ENCODE measurements at places on chromosomes 12 and 14. TPM values are rescaled to one million over a fixed set of nuclear protein-coding genes. Genes with fewer than 3 reads are reported as not detected.

DNA sequence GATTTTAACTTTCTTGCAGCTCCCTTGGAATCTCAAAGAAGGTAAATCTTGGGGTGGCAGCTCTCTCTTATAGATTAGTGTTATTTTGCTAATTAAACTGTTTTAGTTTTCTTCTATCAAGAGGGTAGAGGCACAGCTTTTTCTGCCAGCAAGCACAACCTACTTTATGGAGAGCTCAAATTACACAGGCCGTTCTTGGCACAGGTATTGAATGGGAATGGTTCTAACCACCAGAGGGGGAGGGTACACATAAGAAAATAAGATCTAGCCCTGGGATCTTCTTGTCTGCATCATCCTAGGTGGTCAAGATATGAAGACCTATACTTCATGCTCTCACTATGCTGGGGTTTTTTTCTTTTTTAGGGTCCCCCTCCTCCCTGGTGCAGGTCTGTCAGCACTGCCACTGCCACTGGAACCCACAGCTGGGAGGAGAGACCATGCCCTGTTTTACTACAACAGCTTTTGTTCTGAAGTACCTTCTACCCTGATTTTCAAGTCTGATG, 48.6 kb upstream of the STAC3 start:
- DNase-seq = no peak

The OVCH1 gene
- 0.46 TPM for total RNA-seq

- no peak for DNase-seq
Measured at GRCh38 chr14:34184126-34184525, 233.3 kb upstream of the EGLN3 start.

- no peak for DNase-seq
Measured at GRCh38 chr12:75883241-75883640, 148.3 kb downstream of the PHLDA1 start.

- DNase-seq = no peak
Measured at GRCh38 chr12:103673487-103673886, 86.4 kb downstream of the STAB2 start.

- peak; percentile 81 for DNase-seq
Measured at GRCh38 chr14:23446291-23446851, 10.9 kb upstream of the MYH7 start.

- DNase-seq = no peak
Measured at GRCh38 chr14:91729756-91730155, 2.1 kb downstream of the CATSPERB start.

DNA sequence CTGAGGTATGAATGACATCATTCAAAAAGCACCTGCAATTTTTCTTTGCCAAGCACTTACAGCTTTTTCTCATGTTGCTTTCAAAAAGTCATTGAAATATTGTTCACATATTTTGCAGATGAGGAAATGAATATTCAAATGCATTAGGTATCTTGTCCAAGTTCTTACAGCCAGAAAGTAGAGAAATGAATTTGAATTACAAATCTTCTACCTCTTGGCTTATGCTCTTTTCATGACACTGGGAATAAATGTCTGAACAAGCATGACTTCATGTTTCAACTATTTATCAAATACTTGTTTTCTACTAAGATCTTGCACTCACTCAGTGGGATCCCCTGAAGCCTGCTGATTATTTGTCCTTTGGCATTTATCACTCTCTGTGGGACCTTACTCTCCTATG, 267.2 kb upstream of the BTG1 start:
- no peak for DNase-seq

DNA sequence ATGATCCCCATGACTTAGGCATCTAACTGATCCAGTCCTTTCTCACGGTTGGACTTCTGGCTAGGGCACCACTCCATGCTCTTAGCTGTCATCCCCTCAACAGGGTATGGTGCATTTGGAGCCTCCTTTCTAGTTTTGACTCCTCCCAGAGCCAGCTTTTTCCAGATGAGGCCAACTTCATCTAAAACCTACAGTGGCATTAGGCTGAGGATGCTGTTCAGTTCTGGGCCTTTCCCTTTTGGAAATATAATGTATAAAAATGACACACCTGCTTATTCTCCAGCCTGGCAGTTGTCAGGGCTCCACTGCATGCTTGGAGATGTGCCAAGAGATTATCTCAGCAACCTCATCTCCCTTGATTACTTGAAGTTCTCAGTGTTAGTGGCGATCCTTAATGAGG, 239.7 kb downstream of the EMP1 start:
- no peak for DNase-seq

DNA sequence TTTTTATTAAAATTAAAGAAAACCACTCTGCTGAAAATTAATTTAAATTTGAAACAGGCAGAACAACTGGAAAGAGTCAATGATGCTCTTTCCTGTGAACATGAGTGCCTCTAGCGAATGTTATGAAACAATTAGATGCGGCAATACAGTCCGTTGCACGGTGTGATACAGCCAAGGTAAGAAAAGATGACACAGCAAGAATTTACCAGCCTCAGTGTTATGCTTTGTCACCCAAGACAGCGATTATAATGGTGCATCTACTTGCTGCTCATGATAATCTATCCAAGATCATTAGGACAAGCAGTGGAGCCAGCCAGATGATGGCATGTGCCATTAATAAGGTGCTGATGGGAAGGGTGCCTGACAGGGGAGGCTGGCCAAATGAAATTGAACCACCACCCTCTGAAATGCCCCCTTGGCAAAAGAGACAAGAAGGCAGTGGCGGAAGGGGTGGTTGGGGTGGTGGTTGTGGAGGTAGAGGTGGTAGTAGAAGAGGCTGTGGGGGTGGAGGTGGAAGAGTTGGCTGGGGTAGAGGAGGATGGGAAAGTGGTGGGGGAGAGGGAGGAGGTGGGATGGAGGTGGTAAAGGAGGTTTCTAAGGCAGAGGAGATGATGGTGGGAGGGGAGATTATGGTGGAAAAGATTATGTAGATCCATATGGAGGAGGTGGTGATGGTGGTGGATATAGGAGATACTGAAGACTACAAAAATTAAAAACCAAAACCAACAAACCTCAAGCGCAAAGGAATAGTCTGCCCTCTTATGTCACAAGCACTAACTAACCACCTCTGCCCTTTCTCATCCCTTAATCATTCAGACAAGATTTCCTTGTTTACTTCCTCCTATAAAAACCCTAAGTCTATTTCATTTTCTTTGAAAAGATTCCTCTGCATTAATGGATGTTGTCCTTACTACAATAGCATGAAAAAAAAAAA, 4.0 kb upstream of the RESF1 start:
- DNase-seq = no peak

GRCh38 chr14:70045844-70046535, 142.8 kb downstream of the SLC8A3 start:
- peak; percentile 86 for DNase-seq

- no peak for DNase-seq
Measured at GRCh38 chr12:26043135-26044006, 81.5 kb downstream of the BHLHE41 start.

- no peak for DNase-seq
Measured at GRCh38 chr12:9751204-9752144, 9.2 kb downstream of the CD69 start.

The TBK1 gene
- total RNA-seq = 18.5 TPM

- DNase-seq = no peak
Measured at GRCh38 chr12:33678221-33678964, 238.8 kb upstream of the SYT10 start.

GRCh38 chr12:9073076-9073475, 42.6 kb downstream of the A2M start:
- DNase-seq = no peak

DNA sequence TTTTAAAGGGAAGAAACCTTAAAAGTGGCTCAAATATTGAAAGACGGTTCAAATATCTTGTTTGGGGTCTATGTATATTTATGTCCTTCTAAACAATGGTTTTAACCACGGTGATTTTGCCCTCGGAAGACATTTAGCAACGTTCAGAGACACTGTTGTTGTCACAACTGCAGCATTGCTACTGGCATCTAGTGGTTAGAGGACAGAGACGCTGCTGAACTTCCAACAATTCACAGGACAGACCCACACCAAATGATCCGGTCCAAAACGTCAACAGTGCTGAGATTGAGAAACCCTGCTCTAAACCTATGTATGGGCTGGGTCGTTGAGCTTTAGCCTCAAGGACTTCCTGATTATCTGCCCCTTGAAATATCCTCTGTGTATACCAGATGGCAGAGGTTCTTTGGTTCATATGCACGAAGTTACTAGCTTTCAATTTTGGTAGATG, 1.7 kb downstream of the ANGEL1 start:
- no peak for DNase-seq

- DNase-seq = no peak
Measured at GRCh38 chr12:108967869-108968540, 52.9 kb downstream of the SVOP start.

- DNase-seq = no peak
Measured at GRCh38 chr12:93741659-93742109, 64.5 kb downstream of the CRADD start.

DNA sequence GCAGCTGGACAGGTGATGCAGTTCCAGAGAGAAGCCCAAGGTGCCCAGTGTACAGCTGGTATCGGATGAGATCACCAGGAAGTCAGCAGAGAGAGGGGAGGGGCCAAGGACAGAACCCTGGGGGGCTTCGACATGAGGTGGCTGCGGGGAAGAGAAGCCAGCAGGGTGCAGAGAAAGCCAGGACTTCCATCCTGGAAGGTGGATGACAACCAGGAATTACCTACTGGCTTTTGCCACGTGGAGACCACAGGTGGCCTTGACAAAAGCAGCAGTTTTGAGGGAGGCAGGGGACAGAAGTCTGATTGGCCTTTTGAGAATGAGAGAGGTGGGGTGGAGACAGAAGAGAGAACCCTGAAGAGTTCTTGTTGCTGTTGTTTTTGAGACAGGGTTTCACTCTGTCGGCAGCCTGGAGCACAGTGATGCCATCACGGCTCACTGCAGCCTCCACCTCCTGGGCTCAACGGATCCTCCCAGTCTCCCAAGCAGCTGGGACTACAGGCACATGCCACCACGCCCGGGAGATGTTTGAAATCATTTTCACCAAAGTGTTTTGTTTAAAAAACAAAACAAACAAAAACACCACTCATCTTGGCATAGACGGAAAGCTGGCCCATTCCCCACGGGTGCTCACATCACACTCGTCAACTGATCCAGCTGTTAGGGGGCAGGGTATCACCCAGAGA, 35.2 kb downstream of the CDC42BPB start:
- DNase-seq = peak; percentile 50

DNA sequence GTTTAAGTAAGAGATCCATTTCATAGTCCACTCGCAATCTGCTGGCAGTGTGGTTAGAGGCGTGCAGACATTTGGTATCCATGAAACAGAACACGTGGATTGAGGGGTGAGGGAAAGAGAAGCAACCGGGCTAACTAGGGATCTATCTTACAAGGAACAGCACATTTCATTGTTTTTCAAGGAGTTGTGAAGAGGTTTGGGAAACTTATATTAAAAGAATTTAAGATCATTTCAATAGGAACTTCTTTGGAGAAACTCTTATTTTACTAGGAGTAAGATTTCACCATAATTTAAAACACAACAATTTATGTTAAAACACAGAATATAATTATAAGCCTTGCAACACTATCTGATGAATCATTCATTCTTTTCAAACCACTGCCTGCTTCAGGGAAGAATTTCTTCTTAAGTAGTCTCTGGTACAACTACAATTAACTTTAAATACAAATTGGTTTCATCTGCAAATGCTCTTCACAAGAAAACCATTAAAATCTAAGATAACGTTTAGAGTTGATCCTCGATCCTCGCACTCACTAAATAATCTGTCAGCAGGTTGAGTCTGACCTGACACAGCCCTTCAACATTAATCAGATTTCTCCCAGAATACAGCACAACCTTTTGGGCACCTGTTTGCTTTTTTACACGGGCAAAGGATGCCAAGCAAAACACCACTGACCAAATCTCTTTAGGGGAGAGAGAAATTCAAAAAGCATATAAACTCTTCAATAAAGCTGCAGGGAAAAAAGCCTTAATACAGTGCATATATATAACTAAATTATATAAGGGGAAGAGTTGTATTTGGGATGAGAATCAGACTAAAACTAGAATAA, 27.3 kb downstream of the PPTC7 start:
- DNase-seq = no peak

DNA sequence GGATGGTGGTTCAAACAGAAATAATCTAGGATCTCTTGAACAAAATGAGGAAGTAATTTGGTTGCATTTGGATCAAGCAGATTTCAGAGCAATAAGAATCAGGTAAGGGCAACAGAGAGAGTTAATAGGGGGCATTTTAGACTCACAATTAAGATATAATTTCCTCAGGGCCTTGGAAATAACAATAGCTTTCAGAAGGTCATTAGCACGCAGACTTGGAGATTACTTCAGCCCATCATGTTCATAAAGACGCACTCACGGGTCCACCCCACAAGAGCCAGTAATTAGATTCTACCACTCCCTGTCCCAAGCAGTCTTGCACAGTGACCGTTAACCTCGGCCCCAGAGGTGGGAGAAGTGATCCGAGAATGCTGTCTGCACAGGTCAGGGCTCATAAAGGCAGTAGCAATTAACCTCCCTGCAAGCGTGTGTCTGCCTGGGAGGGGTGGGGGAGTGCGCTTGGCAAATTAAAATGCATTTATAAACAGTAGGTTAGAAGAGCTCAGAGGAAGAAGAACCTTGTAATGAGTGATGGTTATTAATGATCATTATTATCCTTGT, 125.7 kb upstream of the CCDC196 start:
- no peak for DNase-seq

The GARIN6 gene
- not detected for total RNA-seq

DNA sequence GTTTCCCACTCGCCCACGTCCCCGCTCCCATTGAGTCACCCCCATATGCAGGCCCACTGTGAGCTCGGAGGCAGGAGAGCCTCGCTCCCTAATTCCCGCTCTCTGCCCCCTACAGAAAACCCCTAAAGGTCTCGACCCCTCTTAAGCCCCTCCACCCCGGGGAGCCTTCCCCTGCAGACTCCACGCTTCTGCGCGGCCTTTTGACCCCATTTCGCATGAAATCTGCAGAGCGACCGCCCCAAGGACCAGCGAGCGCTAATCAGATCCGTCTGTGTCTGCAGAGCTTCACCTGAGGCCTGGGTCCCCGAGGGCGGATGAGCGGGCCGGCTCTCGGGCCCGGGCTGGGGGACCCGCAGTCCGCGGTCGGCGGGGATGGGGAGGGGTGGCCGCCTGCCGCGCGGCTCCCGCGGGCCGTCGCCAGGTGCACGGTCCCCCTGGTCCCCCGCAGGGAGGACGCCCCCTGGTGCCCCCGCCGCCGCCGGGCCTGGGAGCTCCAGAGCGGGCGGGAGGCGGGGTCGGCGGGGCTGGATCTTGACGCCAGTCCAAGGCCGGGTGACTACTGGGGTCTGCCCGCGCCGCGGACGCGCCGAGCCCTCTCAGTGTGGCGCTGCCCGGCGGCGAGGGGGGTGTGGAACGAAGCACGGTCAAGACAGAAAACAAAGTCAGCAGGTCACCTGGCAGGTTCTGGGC, 10.1 kb downstream of the BMP4 start:
- DNase-seq = no peak

GRCh38 chr14:42480255-42480654, 873.6 kb downstream of the LRFN5 start:
- no peak for DNase-seq

- DNase-seq = no peak
Measured at GRCh38 chr12:88951860-88952561, 371.7 kb upstream of the KITLG start.
